ENCODE measurements at places on chromosomes 11 and 22. TPM values are rescaled to one million over a fixed set of nuclear protein-coding genes. Genes with fewer than 3 reads are reported as not detected.
A peak's percentile ranks its signal among the peaks of the same experiment; 100 is the strongest.

CDKN1C gene
- total RNA-seq: 4.4 TPM

C11orf87 gene
- 0.02 TPM for total RNA-seq

ELMOD1 gene
- total RNA-seq: 2.3 TPM

SCGB1D2 gene
- not detected for total RNA-seq

OR52E8 gene
- not detected for total RNA-seq

GRCh38 chr22:41563051-41563711 is 2.4 kb downstream of the CSDC2 start:
- peak; percentile 94 for DNase-seq

DNA sequence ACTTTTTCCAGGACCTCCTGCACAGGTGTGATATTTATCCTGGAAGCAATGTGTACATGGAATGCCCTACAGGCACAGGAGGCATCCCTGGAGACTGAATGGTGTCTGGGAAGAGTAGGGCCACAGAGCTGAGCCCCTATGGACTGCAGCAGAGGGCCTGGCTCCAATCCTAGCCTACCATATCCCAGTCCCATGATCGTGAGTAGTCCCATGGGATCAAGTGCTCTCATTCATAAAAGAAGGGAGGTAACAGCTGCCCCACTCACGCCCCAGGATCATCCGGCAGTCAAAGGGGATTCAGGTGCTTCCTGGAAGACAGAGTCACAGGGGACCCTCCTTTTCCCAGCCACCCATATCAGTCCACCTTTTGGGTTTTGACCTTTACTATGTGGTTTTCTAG is 24.0 kb downstream of the ANKK1 start:
- no peak for DNase-seq

GRCh38 chr11:120271672-120272071 is 31.7 kb downstream of the POU2F3 start:
- no peak for DNase-seq

GRCh38 chr11:57279116-57279515 is 42.1 kb upstream of the APLNR start:
- DNase-seq: no peak

DNA sequence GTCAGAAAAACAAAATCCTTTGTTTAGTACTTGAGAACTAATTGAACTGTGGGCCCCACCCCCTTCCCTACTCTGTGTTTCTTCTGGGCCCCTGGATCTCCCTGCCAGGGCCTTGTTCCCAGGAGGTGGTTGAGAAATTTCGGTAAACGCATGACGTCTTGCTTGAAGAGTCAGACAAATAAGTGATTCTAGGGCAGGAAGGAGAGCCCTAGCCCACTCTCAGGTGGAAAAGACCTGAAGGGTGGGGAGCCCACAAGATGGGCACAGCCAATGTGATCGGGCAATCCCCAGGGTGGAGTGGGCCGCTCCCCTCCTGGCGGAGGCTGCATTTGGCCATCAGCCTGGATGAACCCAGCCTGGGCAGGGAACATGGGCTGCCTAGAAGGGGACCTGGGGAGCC is 16.8 kb upstream of the P2RY2 start:
- no peak for DNase-seq

DNA sequence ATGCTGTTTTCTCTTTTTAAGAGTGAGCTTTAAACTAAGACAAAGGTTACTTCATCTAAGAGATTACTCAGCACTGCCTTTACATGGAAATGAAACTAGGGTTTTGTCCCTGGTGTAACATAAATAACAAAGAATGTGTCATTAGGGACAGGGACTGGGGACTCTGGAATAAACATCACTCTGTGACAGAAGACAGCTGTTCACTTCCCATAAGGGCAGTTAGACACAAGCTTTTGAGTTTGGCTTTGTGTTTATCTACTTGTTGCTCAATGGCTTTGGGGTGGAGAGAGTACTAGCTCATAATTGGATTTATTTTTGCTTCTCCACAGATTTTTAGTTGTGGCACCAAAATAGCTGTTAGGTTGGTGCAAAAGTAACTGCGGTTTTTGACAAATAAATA is 154.5 kb downstream of the OR4C45 start:
- no peak for DNase-seq

Measured in HT1080 (cell line).